Lung (tissue), 17 donors: ENCODE measurements at places on chromosomes 16 and 17. TPM values are rescaled to one million over a fixed set of nuclear protein-coding genes. Genes with fewer than 3 reads are reported as not detected.

The HIC1 gene
- total RNA-seq: 34.8 TPM

- DNase-seq: no peak
- H3K27ac ChIP-seq: no peak overlapping the region
- peaks cover 13% of the 10 kb centered on the region for H3K4me1 ChIP-seq
- H3K4me3 ChIP-seq: no peak overlapping the region
- no peaks in the 10 kb centered on the region for H3K36me3 ChIP-seq
Observed at GRCh38 chr17:83198366-83199341, 119.2 kb downstream of the METRNL start.

DNA sequence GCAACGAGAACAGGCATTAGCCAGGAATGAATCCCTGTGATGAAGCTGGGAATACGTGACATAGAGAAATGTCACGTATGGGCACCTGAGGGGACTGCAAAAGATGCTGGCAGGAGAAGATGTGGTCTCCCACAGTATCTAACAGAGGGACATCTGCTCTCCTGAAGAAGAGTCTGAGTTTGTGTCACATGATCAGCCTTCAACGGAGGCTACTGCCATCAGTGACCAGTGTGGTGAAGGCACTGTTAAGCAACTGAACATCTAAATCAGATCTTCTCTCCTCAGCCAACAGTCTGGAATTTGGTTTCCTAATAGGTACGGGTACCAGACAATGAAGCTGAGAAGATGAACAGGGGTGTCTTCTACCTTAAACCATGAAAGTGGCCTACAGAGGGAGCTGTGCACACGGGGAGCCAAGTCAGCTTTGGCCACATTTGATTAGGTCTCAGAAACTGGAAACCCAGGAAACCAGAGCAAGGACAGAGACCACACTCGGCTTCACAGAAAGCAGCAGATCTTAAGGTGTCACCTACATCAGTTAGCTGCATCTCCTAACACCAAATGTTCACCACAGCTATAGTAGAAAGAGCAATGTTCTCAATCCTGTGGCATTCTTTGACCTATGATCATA lies 41.8 kb downstream of the BRD7 start:
- H3K4me3 ChIP-seq: no peak overlapping the region
- no peaks in the 10 kb centered on the region for H3K4me1 ChIP-seq
- no peak overlapping the region for H3K27ac ChIP-seq
- DNase-seq: no peak
- peaks cover 18% of the 10 kb centered on the region for H3K36me3 ChIP-seq

DNA sequence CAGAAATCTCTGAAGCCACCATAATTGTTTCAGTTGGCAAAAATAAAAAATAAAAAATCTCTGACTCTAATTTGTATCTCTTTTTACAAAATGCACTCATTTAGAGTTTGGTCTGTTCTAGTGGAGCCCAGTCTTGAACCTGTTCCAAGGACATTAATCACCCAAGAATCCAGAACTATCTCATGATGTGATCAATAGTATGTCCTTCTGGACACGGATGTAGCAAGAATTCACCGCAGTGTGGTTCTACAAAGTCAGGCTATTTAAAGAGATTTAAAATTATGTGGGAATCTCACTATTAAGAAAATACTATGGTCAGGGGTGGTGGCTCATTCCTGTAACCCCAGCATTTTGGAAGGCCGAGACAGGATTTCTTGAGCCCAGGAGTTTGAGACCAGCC lies 21.8 kb upstream of the ANKFN1 start:
- DNase-seq: no peak
- H3K36me3 ChIP-seq: no peaks in the 10 kb centered on the region
- H3K4me1 ChIP-seq: no peaks in the 10 kb centered on the region
- H3K27ac ChIP-seq: no peak overlapping the region
- H3K27me3 ChIP-seq: no peaks in the 10 kb centered on the region
- H3K4me3 ChIP-seq: no peak overlapping the region

DNA sequence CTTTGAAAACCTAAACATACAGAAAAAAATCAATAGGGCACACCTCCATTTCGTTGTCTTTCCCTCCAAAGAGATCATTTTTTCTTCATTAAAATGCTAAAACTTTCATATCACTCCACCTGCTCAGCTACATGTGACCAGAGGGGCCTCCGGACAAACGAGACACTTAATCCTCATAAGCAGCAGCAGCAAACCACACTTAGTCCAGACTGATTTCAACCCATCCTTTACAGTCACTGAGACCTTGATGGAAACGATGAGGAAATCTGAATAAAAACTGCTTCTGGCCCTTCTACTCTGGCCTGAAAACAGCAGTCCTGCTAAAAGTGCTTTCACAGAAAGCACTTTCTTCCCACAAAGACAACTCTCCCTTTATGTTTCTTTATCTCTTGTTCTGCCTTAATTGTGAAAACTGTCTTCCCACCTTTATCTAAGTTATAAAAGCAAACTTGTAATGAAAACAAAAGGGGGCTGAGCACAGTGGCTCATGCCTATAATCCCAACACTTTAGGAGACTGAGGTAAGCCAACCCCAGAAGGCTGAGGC lies 4.6 kb downstream of the ANKRD11 start:
- no peak overlapping the region for H3K4me3 ChIP-seq
- H3K27me3 ChIP-seq: no peaks in the 10 kb centered on the region
- H3K27ac ChIP-seq: no peak overlapping the region
- peaks cover 20% of the 10 kb centered on the region for H3K4me1 ChIP-seq

DNA sequence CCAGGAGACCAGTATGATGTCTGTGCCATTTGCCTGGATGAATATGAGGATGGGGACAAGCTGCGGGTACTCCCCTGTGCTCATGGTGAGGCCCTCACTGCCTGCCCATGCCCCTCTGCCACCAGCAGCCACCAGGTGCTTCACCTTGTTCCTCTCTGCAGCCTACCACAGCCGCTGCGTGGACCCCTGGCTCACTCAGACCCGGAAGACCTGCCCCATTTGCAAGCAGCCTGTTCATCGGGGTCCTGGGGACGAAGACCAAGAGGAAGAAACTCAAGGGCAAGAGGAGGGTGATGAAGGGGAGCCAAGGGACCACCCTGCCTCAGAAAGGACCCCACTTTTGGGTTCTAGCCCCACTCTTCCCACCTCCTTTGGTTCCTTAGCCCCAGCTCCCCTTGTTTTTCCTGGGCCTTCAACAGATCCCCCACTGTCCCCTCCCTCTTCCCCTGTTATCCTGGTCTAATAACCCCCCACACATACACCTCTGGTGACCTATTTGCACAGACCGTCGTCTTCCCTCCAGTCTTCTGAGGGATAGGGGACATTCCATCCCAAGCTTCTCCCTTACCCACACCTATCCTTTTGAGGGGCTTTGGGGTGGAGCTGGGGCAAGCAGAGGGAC lies 3.7 kb downstream of the PFN1 start:
- peak overlapping the region; percentile 71 for H3K27ac ChIP-seq

GRCh38 chr17:38912221-38912813 lies 13.1 kb upstream of the LASP1NB start:
- H3K4me3 ChIP-seq: no peak overlapping the region
- DNase-seq: peak; percentile 59
- peak overlapping the region; percentile 80 for H3K27ac ChIP-seq
- no peaks in the 10 kb centered on the region for H3K27me3 ChIP-seq
- H3K4me1 ChIP-seq: peaks cover 5% of the 10 kb centered on the region

DNA sequence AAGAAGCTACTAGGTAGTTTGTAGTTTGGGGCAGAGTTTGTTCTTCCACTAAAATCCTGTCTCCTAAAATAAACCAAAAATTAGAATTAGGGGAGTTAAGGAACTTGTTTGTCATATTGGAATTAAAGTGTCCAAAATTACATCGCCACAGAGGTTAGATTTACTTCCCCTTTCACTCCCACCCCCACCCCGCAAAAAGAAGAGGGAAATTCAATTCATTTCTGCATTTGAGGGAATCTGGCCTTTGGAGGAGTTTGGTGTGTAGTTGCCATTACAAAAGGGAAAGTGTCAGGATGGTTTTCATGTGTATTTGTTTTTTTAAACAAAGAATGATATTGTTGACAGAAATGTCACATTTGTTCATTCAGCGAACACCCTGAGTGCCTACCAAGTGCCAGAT lies 5.8 kb downstream of the TMEM97 start:
- H3K4me3 ChIP-seq: no peak overlapping the region
- H3K27ac ChIP-seq: no peak overlapping the region

GRCh38 chr17:38704606-38705522 lies at the start of gene MLLT6:
Gene MLLT6, plus strand, starts transcription at chr17:38705273. Its CDS starts 360 bp downstream, at chr17:38705633.
- H3K36me3 ChIP-seq: peaks cover under 1% of the 10 kb centered on the region
- H3K4me1 ChIP-seq: peaks cover 16% of the 10 kb centered on the region
- peak within 1 kb of the TSS; percentile 70 for H3K4me3 ChIP-seq
- H3K27ac ChIP-seq: peak within 1 kb of the TSS; percentile 95
- H3K27me3 ChIP-seq: no peaks in the 10 kb centered on the region

DNA sequence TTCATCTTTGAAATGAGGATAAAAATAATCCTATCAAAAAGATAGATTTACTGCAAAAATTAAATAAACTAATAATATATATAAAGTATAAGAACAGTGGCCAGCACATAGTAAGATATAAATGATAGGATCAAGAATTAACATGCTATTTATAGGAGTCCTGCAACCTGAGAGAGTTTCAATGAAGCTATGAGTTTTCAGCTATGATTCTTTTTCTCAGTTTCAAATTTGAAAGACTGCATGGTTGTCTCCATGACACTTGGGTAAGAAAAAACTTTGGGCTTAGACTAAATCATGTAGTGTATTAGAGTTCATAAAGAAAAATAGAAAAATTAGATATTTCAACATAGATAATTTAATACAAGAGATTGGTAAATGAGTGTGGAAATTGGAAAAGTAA lies 817.8 kb upstream of the KIF2B start:
- no peak overlapping the region for H3K4me3 ChIP-seq
- no peaks in the 10 kb centered on the region for H3K27me3 ChIP-seq
- H3K27ac ChIP-seq: no peak overlapping the region

DNA sequence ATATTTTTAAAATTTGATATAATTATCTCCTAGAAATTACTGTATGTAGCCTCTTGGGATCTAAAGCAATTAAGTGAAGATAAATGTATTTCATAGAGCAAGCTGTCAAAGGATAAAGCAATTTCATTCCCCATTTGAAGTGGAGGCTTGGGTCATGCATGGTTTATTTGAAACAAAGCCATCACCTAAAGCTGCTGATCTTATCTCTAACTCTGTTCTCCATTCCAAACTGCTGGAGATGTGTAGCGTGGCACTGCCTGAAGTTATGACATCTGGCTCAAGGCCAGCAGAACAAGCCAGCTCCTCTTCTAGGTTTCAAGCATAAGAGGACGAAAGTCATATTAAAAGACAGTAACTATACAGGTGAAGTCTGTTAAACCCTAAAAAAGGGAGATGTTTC lies 83.9 kb downstream of the HIC1 start:
- DNase-seq: peak; percentile 64
- no peak overlapping the region for H3K27ac ChIP-seq
- no peaks in the 10 kb centered on the region for H3K27me3 ChIP-seq
- H3K4me1 ChIP-seq: peaks cover 33% of the 10 kb centered on the region
- no peaks in the 10 kb centered on the region for H3K36me3 ChIP-seq

GRCh38 chr17:46270032-46270431 lies 24.9 kb upstream of the LRRC37A start:
- H3K4me1 ChIP-seq: peaks cover 3% of the 10 kb centered on the region
- no peak overlapping the region for H3K27ac ChIP-seq
- no peak overlapping the region for H3K4me3 ChIP-seq
- no peaks in the 10 kb centered on the region for H3K27me3 ChIP-seq
- DNase-seq: no peak

The HOXB5 gene
- total RNA-seq: 2.9 TPM

The TMIGD1 gene
- not detected for total RNA-seq

- no peaks in the 10 kb centered on the region for H3K4me1 ChIP-seq
- DNase-seq: peak; percentile 13
- no peak overlapping the region for H3K27ac ChIP-seq
- H3K4me3 ChIP-seq: no peak overlapping the region
- H3K36me3 ChIP-seq: no peaks in the 10 kb centered on the region
- H3K27me3 ChIP-seq: no peaks in the 10 kb centered on the region
Observed at GRCh38 chr17:6701719-6702118, 11.4 kb downstream of the SLC13A5 start.

- H3K27me3 ChIP-seq: peaks cover 4% of the 10 kb centered on the region
- H3K27ac ChIP-seq: no peak overlapping the region
- no peak for DNase-seq
- peaks cover 46% of the 10 kb centered on the region for H3K4me1 ChIP-seq
- H3K4me3 ChIP-seq: peak overlapping the region; percentile 11
- no peaks in the 10 kb centered on the region for H3K36me3 ChIP-seq
Observed at GRCh38 chr16:67392301-67393059, 818 bp downstream of the TPPP3 start.

- no peaks in the 10 kb centered on the region for H3K36me3 ChIP-seq
- H3K27me3 ChIP-seq: no peaks in the 10 kb centered on the region
- H3K4me3 ChIP-seq: no peak overlapping the region
- DNase-seq: no peak
- no peaks in the 10 kb centered on the region for H3K4me1 ChIP-seq
Observed at GRCh38 chr17:1123921-1124715, 55.7 kb downstream of the ABR start.

- H3K27me3 ChIP-seq: no peaks in the 10 kb centered on the region
- peaks cover 4% of the 10 kb centered on the region for H3K4me1 ChIP-seq
- peaks cover 3% of the 10 kb centered on the region for H3K36me3 ChIP-seq
- DNase-seq: no peak
Observed at GRCh38 chr17:57275071-57275764, 18.9 kb downstream of the MSI2 start.

DNA sequence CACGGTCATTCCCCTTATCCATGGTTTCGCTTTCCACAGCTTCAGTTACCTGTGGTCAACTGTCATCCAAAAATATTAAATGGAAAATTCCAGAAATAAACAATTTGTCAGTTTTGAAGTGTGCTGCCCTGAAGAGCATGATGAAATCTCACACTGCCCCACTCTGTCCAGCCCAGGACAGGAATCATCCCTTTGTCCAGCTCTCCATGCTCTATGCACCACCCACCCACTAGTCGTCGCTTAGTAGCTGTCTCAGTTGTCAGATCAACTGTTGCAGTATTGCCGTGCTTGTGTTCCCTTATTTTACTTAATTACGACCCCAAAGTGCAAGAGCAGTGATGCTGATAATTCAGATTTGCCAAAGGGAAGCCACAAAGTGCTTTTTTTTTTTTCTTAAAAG lies 10.3 kb downstream of the KRT9 start:
- H3K4me1 ChIP-seq: no peaks in the 10 kb centered on the region
- H3K27me3 ChIP-seq: peaks cover 2% of the 10 kb centered on the region
- H3K36me3 ChIP-seq: no peaks in the 10 kb centered on the region
- H3K27ac ChIP-seq: no peak overlapping the region

The KRT40 gene
- not detected for total RNA-seq

DNA sequence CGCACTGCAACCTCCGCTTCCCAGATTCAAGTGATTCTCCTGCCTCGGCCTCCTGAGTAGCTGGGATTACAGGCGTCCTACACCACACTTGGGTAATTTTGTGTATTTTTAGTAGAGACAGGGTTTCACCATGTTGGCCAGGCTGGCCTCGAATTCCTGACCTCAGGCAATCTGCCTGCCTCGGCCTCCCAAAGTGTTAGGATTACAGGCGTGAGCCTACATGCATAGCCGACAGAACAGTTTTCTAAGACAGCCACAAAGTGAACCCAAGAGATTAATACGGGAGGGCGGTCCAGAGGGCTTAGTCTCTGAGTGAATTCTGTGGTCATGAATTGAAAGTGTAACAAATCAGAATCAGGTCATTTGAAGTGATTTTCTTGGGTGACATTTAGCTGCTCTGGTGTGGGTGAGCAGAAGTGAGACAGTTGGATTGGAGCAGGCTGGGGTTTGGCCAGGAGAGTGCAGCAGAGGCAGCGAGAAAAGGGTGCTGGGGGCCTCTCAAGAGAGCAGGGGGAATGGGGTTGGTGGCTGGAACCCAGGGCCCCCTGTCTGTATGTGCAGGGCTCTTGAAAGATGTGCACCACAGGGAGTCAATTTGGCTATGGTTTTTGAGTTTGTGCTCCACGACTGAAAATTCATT lies 231.4 kb upstream of the WSCD1 start:
- no peak overlapping the region for H3K4me3 ChIP-seq
- no peaks in the 10 kb centered on the region for H3K27me3 ChIP-seq
- no peak for DNase-seq
- H3K36me3 ChIP-seq: no peaks in the 10 kb centered on the region
